ENCODE measurements at places on chromosomes 4 and X.

GRCh38 chrX:42119076-42119475, 195.7 kb upstream of the CASK start:
- no peak for DNase-seq

- no peak for DNase-seq
These were observed 60.2 kb upstream of the RPS6KA6 start for GRCh38 chrX:84248226-84248625.

DNA sequence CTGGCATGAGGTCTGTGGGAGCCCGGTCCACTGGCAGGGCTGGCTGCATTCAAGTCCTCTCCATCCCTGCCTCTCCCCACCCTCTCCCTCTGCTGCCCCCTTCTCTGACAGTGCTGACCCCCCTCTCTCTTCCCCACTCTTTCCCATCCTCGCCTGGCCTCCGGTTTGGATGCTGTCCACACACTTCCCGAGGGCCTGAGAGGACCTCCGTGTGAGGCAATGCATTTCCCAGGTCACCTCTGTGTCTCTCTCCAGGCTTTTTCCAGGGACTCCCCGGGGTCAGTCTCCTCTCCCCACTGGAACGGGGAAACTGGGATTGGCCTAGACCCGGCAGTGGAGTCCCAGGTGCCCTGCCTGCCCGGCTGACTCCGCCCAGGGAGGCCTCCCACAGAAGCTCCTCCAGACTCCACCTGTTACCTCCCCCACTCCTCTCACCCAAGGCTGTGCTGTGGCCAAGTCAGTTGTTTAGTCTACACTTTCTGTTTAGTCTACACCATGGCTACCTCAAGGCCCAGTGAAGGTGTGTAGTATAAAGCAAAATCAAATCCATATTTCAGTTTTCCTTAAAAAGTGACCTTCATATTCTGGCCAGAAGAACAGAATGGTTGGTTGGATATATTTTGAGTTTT, 146.8 kb downstream of the PTTG2 start:
- DNase-seq: no peak

- no peak for DNase-seq
These were observed at the start of gene PHKA2 for GRCh38 chrX:18983666-18984380. Gene PHKA2 (minus strand): TSS chrX:18984114. CDS start chrX:18983932, 182 bp downstream.

DNA sequence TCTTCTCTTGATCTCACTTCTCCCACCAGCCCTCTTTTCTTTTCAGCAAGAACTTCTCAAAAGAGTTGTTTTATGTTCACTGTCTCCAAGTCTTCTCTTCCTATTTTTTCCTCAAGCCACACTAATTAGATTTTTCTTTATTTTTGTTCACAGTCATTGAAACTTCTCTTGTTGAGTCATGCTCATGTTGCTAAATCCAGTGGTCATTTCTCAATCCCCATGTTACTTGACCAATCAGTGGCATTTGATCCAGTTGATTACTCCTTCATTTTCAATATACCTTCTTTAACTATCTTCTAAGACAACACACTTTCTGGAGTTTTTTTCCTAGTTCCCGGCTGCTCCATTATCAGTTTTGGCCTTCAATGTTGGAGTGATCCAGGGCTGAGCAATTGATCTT, 103.1 kb upstream of the LSM6 start:
- no peak for DNase-seq

DNA sequence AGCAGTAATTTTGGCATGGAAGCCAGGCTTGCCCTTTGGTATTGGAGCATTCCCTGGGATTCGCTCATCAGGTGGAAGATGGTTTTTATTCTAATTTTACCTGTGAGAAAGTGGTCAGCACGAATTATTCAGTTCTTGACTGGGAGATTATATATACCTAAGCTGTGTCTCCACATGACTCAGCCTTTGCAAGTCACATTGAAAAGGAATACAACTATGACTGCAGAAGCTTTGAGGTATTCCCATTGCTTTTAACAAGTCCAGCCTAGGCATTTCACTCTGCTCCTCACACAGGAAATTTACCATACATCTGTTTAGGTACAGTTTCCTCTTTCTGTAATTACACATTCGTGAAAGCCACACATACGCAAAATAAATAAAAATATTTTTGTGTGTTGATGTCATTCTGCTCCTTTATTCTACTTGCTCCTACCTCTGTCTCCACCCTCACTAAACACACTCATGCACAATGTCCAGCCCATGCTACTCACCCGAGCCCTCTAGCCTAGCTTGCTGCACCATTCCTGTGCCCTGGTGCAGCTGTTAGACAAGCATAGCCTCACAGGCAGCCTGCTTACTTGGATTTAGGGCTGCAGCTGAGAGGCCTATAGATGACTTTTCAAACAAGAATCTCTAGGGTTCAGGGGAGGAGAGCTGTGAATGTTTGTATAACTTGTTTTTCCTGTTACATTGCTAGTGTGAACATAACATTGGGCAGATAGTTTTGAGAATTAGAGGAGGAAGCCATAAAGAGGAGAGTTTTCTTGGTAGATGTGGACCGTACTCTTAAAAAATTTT, 504.4 kb upstream of the FAT1 start:
- DNase-seq: no peak

DNA sequence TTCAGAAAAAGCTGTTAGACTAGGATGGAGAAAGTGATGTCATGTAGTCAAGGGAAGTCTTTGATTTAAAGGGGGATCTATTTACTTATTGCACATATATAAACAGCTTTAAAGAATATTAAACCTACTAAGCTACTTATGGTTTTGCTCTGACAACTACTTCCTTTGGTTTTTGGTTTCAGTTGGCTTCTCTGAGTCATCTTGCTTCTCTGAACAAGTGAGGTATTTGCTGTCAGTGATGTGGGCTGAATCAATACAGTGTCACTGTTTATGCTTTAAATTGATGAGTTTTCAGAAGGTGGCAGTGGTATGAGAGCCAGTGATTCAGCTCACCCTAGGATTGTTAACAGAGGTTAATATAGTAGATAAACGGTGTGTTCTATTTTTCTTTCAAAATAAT, 75.1 kb downstream of the CEP44 start:
- no peak for DNase-seq

DNA sequence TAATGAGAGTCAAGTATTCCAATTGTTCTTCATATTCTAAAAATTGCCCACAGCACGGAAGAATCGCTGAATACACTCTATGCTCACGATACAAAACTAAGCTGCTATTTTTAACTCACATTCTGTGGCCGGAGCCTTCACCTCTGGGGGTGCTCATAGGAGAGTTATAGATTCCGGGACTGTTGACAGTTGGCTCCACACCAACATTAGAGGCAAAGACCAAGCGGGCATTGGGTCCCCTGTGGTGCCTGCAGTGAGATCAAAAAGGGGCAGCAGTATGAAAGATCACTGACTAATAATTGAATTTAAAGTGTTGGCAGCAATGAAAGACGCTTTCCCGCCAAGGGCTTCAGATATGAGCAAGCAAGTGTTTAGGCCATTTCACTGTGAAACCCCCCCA, 146.0 kb downstream of the TMEM144 start:
- DNase-seq: no peak

DNA sequence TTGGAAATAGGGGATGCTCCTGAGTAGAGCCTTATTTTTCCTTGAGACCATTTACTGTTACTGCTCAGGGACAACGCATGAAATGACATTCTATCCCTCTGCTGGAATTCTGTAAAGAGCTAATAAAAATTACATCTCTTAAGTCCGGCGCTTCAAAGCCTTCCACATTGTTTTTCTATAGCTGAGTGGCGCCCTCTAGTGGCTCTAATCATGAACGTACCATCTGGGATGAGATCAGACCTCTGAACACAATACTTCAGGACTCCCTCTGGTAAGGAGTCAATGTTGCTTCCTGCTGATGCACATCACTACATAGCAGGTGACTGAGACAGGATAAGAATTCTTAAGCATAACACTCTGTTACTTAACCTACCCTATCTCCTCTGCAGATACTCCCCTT, 6.0 kb downstream of the HMGN5 start:
- DNase-seq: no peak

DNA sequence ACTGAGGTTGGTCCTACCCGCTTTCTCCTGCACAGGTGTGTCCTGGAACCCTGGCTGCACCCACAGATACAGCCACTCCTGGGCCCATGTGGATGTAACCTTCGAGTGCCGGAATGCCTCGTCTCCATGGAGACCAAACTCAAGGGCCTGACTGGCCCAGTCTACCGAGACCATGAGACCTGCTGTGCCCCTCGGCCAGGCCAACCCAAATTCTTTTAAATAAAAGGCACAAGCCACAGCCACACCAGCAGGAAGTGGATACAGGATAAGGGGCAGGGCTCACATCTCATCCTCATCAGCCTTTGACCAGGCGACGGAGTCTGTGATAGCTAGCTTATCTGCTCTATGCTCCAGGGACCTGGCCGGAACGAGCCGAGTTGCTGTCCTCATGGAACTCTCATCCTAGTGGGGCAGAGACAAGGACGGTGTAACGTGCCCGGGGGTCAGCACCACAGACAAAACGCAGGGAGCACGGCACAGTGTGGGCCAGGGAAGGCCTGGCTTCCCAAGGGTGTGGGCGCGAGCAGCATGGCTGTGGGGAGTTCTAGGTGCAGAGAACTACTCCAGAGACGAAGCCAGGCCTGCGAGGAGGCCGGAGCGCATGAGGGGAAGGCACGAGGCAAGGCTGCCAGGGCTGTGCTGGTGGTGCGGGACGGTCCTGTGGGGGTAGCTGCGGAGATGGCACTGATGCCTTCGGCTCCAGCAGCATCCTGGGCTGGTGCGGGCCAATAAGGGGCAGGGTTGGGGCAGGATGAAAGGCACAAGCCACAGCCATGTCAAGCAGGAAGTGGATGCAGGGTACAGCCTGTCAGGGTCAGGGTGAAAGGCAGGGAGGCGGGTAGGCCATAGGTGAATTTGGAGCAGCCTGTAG, 22.7 kb downstream of the NOP14 start:
- no peak for DNase-seq
